ENCODE measurements at places on chromosomes 2 and 18.

DNA sequence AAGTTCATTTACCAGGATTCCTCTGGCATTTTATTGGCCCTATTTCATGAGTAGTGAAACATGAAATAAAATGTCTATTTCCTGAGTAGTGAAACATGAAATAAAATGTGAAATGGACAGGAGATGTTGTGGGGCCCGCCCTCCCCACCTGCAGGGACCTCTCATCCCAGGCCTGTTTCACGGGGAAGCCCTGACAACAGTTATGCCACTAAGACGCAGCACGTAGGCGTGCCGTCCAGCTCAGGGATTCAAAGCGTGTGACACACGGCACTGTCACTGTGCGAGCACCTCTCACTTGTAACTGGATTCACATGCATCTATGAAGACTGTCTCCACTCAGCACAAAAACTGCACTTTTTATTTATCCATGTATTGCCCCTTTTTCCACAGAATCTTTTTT, 83.4 kb upstream of the SNTG2 start:
- no peak for DNase-seq

GRCh38 chr2:103361712-103362111, 599.9 kb downstream of the TMEM182 start:
- no peak for DNase-seq

DNA sequence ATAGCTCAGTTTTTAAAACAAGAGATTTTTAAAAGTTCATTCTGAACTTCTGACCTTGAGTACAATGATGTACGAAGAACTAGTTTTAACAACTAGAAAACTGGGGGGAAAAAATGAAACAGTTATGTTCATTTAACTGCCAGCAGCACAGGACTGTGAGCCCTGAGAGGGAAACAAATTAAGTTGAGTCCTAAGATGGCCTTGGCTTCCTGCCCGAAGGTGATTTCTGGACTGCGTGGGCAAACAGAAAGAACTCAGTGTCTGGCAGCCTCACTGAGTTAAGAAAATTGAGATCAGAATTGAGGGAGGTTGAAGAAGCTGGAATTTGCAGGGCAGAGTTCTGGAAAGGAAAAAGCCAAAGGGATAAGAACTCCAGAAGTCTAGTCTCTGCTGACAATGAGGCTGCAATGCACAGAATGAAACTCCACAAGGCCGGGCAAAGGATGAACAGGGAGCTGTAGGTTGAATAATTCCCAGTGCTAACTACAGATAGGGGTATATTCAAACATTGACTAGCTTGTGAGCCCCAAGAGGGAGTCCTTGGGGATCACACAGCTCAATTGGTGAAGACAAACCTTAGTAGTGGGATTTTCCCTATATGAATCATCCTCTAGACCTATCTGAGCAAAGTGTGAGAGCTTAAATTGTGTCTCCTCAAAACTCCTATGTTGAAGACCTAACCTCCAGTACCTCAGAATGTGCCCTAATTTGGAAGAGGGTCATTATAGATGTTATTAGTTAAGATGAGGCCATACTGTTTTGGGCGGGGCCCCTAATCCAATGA, 13.1 kb upstream of the CRACDL start:
- no peak for DNase-seq

GRCh38 chr2:206981086-206981674, 41.9 kb downstream of the CPO start:
- DNase-seq, result no peak

DNA sequence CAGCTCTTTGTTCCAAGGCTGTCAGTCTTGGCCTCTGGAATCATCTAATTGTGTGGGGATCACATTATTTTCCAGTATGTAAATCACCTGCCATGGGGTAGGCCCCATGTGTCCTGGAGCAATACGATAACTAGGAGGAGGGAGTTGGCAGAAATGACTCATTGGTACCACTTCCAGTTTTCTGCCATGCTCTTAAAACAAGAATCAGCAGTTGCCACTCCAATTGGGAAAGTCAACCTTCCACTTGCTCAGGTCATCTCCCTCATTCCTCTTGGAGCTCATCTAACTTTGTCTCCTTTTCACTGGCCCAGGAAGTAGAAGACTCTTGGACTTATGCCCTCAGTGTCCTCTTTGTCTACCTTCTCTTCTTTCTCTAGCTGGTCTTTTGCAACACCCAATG, 487.0 kb downstream of the SLC4A3 start:
- no peak for DNase-seq

DNA sequence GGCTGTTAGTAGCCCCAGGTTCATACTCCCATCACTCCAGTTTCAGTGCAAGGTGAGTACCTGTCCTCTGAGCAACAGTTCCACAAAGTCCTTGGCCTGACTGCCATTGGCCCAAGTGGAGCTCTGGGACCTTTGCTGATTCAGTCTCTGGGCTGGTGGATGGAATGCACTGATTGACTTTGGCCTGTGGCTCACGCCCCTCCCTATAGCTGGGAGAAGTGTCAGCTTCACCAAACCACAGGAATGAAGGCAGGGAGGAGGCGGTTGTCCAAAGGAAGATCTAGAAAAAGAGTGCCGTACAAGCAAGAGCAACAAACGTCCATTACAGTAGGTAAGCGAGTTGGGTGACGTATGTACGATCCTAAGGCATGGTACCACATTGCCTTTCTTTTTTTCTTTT, 34.0 kb downstream of the QPCT start:
- no peak for DNase-seq

DNA sequence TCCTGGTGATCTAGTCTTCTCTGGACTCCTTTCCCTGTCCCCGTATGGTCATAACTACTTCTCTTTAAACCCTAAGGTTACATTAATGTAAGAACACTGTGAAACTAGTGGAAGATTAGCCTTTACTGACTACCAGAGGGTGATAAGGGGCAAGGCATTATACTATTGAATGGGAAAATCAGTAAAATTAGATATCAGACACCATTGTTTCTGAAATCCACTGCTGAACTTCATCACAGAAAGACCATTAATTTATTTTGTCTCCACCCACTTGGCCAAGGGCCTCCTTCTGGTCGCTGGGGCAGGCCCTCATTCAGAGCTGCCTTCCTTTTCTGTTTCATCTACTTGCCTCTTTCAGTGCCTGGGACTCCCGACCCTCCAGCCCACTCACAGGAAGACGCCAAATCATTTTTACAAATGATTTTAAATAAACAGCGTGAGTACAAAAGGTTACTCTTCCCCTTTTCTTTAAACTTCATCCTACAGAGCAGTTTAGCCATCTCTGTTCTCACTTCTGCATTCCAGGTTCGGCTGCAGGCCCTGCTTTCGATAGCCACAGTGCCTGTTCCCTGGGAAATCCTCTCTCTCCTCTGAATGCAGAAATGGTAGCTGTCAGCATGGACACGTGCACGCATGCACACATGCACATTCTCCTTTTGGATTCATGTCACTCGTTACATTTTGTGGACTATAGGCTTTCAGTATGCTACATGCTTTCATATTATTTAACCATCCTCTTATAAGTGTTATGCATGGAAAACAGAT, 70.3 kb upstream of the DOCK10 start:
- DNase-seq, result peak; percentile 89

- peak; percentile 52 for DNase-seq
Measured at GRCh38 chr2:55159037-55159651, 72.9 kb downstream of the CLHC1 start.

- DNase-seq, result no peak
Measured at GRCh38 chr2:179555691-179556283, 291.2 kb upstream of the SESTD1 start.

GRCh38 chr18:23263551-23264235, 128.4 kb downstream of the CABLES1 start:
- DNase-seq, result no peak
